ENCODE measurements at places on chromosomes 13 and 19.

GRCh38 chr19:41320568-41320967 lies 10.6 kb downstream of the CCDC97 start:
- no peak for DNase-seq

- no peak for DNase-seq
These were observed 604.7 kb downstream of the SLITRK6 start for GRCh38 chr13:85194482-85194881.

DNA sequence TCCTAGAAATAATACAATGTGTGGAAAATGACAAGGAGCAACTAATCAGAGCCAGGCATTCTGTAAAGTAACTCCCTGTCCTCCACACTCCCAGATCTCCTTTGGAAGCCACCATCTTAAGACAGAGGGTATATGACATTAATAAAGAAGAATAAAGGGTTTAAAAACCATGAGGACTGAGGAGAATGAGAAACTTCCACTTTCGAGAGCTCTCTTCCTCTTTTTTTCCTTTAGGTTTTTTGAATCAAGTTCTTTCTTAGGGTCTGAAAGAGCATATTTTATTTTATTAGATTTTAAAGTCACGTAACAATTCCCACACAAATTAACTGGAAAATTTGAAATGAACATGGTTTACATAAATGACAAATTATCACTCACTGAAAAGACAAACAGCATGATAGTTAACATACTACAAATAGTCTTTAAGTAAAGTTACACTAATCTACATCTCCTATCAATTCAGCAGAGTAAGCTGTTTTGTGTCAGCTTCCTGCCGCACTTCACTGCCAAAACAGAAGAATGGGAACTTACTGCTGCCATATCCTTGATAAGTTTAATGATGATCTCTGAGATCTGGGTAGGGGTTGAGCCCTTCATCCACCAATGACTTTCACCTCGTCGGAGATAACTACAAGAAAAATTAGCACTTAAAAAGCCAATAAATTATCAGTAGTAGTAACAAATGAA lies 38.6 kb upstream of the FBXL3 start:
- DNase-seq = peak; percentile 23

- DNase-seq = no peak
These were observed 37.3 kb downstream of the NFIC start for GRCh38 chr19:3403489-3404323.

- DNase-seq = no peak
These were observed 15.7 kb downstream of the PLEKHF1 start for GRCh38 chr19:29680937-29681336.

- DNase-seq = no peak
These were observed 2.3 kb downstream of the ZNF414 start for GRCh38 chr19:8511573-8512101.

- no peak for DNase-seq
These were observed 91.9 kb upstream of the MBNL2 start for GRCh38 chr13:97130190-97130589.

GRCh38 chr13:105050686-105051085 lies 1484.8 kb downstream of the EFNB2 start:
- DNase-seq = no peak

DNA sequence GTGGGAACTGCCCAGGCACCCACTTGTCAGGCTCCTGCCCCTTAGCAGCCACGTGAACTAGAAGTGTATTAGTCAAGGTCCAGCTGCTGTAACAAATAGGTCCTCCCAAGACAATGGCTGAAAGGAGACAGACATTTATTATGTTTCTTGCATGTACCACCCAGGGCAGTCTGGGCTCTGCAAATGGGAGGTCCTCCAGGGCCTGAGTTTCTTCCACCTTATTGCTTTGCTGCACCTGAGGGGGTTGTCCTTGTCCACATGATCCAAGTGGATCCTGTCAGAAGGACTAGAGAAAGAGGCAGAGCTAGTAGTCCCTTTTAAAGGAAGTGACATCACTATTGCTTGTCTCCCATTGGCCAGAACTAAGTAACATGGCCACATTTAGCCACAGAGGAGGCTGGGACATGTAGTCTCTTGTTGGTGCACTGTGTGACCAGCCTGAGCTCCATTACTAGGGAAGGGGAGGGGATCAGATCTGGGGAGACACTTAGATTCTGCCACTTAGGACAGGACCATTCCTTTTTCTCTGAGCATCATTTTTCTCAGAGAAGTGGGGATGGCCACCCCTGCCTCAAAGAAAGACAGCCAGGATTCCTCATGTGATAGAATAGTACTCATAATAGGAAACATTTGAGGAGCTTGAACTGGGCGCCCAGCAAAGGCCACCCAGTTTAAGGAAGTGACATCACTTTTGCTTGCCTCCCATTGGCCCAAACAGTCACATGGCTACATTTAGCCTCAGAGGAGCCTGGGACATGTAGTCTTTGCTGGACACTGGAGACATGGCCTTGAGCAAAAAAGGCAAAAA lies 15.1 kb downstream of the CC2D1A start:
- peak; percentile 16 for DNase-seq

- DNase-seq = peak; percentile 14
These were observed at the start of gene SBSN for GRCh38 chr19:35528218-35529038. TSS of gene SBSN (minus strand) at chr19:35528311. CDS start at chr19:35528281, 30 bp downstream.

DNA sequence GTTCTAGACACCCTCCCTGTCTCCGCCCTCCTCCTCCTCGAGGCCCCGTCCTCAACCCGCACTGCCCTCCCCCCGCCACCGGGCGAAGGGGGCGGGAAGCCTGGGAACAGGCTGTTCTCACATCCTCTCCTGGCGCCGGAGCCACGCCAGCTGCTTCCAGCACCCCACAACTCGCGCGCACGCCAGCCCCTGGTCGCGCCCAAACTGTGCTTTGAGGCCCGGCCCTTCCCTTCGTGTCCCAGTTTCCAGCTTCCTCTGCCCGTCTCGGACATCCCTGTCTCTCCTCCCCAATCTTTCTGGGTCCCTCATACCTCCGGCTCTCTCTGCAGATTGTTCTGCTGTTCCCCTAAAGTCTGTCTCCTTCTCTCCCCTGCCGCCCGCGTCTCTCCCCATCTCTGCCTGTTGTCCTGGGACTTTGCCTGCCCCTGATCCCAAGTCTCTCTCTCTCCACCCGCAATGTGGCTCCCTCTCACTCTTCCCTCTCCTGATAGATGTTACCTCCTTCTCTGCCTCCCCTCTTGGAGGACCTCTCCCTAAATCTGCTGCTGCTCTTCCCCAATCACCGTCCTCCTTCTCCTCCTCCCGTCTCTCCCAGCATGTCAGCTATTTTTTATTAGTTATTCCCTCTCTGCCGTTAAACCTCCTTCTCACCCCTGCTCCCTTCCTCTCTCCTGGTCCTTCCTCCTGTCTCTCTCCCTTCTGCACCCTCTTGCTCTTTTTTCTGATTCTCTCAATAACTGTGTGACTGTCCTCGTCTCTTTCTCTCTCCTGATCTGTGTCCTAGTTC lies 14.2 kb downstream of the DPF1 start:
- DNase-seq = no peak
